ENCODE measurements at places on chromosomes 6 and 20.

- peak; percentile 50 for DNase-seq
Observed at GRCh38 chr6:83884523-83884922, 25.0 kb downstream of the CYB5R4 start.

GRCh38 chr6:47047097-47047478, 5.0 kb upstream of the ADGRF1 start:
- no peak for DNase-seq

DNA sequence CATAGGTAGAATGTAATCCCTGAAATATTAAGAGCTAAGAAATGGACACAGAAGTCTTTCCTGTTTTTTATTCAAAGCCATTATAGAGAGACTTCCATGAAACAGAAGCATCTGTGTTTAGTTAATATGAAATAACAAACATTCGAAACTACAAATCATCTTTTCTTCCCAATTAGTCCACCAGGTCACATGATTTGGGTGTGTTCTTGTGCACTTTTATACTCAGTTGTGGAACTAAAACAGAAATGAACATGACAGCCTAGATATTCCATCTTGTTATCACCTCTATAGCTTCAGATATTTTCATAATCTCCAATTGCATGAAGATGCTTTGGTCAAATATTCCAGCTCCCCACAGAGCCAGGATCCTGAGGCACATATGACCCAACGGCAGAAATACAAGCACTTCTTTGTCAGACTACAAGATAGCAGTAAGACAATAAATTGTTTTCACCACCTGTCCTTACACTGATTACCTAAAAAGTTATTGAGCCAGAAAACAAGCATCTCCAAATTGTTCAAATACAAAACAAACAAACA, 116.8 kb upstream of the BEND6 start:
- DNase-seq, result no peak

DNA sequence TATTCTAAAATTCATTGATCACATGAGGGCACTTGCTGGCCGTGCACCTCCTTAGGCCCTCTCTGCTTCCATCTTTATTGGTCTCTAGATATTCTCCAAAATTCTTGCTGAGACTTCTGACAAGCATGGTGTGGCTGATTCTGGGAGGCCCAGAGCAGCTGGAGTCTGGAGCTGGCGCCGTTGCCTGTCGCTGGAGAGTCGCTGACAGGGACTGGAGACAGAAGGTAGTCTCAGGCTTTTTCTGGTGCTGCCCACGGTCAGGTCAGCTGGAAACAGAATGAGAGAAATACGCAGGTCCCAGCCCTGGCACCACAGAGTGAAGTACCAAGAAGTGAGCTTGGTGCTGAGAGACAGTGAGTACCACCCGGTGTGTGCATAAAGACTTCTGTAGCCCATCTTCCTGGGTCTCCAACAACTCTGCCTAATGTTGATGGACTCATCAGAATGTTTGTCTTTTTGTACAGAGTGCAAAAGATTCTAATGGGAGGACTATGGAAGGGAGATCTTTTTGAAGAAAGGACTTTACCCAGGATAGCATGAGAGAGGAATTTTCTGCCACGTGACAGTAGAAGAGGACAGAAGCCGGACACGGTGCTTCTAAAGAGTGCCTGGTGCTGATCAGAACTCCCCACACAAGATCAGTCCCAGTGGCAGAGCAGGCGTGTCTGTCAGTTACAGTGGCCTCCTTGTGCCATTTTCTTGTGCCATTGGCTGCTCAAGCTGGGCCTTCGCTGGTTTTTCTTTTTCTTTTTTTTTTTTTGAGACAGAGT, 1.8 kb upstream of the ALDH8A1 start:
- no peak for DNase-seq

GRCh38 chr6:20790032-20790791, 256.0 kb downstream of the CDKAL1 start:
- no peak for DNase-seq

DNA sequence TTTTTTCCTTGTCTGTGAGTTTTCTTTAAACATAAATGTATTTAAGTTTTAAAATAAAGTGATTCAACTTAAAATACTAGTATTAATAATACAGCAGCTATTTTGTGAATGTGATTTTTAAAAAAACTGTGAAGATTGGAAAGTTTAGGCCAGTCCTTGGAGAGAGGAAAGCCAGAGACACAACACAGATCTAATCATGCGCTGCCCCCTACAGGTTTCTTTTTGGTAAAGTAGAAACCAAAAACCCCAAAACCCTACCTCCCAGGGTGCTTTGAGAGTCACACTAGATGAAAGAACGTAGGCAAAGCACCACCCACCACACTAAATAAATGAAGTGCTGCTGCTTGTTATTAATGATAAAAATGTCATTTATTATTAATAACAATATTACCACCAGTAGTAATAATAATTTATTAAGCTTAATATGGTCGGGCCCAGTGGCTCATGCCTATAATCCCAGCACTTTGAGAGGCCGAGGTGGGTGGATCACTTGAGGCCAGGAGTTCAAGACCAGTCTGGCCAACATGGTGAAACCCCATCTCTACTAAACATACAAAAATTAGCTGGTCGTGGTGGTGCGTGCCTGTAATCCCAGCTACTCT, 33.7 kb downstream of the SLC9A8 start:
- DNase-seq, result peak; percentile 77

Measured in NCI-H510A treated with DMSO at 0.1 percent for 48 hours (cell line).